Hepatocyte (in vitro differentiated cells): ENCODE measurements at places on chromosomes 1 and 21. TPM values are rescaled to one million over a fixed set of nuclear protein-coding genes. Genes with fewer than 3 reads are reported as not detected.
A peak's percentile ranks its signal among the peaks of the same experiment; 100 is the strongest.

- H3K27ac ChIP-seq, result no peak overlapping the region
- no peaks in the 10 kb centered on the region for H3K36me3 ChIP-seq
- no peak overlapping the region for H3K4me3 ChIP-seq
- no peaks in the 10 kb centered on the region for H3K27me3 ChIP-seq
- no peak for DNase-seq
These were observed 347.9 kb downstream of the USH2A start for GRCh38 chr1:216075339-216075738.

- H3K27me3 ChIP-seq, result no peaks in the 10 kb centered on the region
- no peak overlapping the region for H3K4me3 ChIP-seq
- DNase-seq, result no peak
- H3K4me1 ChIP-seq, result no peaks in the 10 kb centered on the region
These were observed 56.9 kb upstream of the MAP1LC3C start for GRCh38 chr1:242055749-242056320.

DNA sequence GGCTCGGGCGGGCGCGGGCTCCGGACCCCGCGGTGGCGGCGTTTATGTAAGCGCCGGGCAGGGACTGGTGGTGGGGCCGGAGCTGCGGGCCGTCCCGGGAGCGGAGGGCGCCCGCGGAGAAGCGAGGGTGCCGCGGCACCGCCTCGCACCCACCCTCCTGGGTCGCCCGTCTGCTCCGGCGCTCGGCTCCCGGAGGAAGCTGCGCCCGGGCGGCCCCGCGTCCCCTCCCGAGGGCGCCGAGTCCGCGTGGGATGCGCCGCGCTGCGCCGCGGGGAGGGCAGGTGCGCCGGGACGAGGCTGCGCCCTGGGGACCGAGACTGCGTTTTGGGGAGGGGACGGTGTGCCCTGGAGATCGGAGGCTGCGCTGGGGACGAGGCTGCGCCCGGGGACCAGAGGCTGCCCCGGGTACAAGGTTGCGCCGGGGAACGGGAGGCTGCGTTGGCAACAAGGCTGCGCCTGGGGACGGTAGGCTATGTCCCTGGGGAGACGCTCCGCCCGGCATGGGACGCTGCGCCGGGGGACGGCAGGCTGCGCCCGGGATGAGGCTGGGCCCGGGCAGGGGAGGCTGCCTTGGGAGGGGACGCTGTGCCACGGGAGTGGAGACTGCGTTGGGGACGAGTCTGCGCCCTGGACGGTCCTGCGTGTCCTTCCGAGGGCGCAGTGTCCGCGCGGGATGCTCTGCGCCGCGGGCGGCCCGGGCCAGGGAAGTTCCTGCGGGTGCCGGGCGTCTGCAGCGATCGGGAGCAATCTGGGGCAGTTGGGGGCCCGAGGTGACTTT is 627 bp downstream of the ADARB1 start:
- no peaks in the 10 kb centered on the region for H3K36me3 ChIP-seq
- peaks cover 6% of the 10 kb centered on the region for H3K4me1 ChIP-seq
- H3K27ac ChIP-seq, result peak overlapping the region; percentile 71
- no peaks in the 10 kb centered on the region for H3K27me3 ChIP-seq
- DNase-seq, result peak; percentile 37

GRCh38 chr1:43880604-43881003 is 53.0 kb upstream of the ARTN start:
- H3K4me1 ChIP-seq, result no peaks in the 10 kb centered on the region
- DNase-seq, result no peak
- no peaks in the 10 kb centered on the region for H3K36me3 ChIP-seq
- H3K4me3 ChIP-seq, result no peak overlapping the region
- no peaks in the 10 kb centered on the region for H3K27me3 ChIP-seq

- H3K4me1 ChIP-seq, result no peaks in the 10 kb centered on the region
- no peaks in the 10 kb centered on the region for H3K27me3 ChIP-seq
- no peak for DNase-seq
- H3K4me3 ChIP-seq, result no peak overlapping the region
These were observed 605.8 kb upstream of the ADAMTS5 start for GRCh38 chr21:27572696-27573095.

DNA sequence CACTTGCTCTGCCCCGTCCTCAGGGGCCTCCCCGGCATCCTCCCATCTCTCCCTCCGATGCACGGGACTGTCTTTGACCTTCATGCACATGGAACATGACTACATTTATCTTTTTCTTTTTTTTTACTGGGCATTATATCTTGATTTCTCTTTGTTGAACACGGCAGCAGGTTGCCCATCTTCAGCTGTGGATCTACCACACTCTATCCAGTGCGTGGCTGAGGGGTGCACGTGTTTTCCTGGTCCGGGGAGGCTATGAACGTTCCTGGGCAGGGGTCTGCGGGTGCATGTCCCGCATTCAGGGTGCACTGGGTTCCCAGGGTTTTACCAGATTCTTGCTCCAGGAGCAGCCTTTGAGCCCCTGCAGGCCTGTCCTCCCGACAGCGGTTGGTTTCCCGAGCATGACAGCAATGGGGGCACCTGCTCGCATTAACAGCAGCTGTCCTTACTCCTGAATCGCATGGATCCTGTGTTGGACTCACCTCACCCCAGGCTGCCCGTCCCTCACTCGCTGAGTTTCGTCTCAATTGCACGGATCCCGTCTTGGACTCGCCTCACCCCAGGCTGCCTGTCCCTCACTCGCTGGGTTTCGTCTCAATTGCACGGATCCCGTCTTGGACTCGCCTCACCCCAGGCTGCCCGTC is 7.4 kb downstream of the POFUT2 start:
- no peaks in the 10 kb centered on the region for H3K4me1 ChIP-seq
- no peak overlapping the region for H3K4me3 ChIP-seq
- no peaks in the 10 kb centered on the region for H3K27me3 ChIP-seq
- no peak overlapping the region for H3K27ac ChIP-seq
- peaks cover 2% of the 10 kb centered on the region for H3K36me3 ChIP-seq
- no peak for DNase-seq

- no peak overlapping the region for H3K27ac ChIP-seq
- H3K4me1 ChIP-seq, result no peaks in the 10 kb centered on the region
- peaks cover 12% of the 10 kb centered on the region for H3K27me3 ChIP-seq
- DNase-seq, result no peak
- H3K36me3 ChIP-seq, result no peaks in the 10 kb centered on the region
These were observed 38.5 kb upstream of the KCNA3 start for GRCh38 chr1:110713221-110713620.

GRCh38 chr1:147142886-147143285 is 29.4 kb downstream of the PRKAB2 start:
- no peak overlapping the region for H3K4me3 ChIP-seq
- H3K36me3 ChIP-seq, result no peaks in the 10 kb centered on the region
- no peak overlapping the region for H3K27ac ChIP-seq
- H3K27me3 ChIP-seq, result no peaks in the 10 kb centered on the region
- DNase-seq, result no peak

DNA sequence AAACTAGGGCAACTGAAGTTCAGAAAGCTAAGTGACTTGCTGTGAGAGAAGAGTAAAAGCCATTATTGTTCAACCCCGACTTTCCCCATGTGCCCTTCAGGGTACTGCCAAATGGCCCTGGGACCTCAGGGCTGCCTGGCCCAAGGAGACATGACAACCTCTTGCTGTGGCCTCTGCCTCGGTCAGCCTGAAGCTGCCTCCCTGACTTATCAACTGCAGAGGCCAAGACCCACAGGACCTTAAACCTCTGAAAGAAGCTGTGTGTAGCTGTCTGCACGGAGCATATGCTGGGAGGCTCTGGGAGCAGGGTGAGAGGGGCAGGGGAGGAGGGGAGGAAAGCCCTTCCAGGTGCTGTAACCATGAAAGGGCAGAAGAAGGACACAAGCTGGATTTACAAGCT is 35.9 kb downstream of the HMGB4 start:
- peaks cover 7% of the 10 kb centered on the region for H3K4me1 ChIP-seq
- no peak overlapping the region for H3K27ac ChIP-seq
- no peaks in the 10 kb centered on the region for H3K36me3 ChIP-seq
- H3K4me3 ChIP-seq, result no peak overlapping the region
- H3K27me3 ChIP-seq, result no peaks in the 10 kb centered on the region

DNA sequence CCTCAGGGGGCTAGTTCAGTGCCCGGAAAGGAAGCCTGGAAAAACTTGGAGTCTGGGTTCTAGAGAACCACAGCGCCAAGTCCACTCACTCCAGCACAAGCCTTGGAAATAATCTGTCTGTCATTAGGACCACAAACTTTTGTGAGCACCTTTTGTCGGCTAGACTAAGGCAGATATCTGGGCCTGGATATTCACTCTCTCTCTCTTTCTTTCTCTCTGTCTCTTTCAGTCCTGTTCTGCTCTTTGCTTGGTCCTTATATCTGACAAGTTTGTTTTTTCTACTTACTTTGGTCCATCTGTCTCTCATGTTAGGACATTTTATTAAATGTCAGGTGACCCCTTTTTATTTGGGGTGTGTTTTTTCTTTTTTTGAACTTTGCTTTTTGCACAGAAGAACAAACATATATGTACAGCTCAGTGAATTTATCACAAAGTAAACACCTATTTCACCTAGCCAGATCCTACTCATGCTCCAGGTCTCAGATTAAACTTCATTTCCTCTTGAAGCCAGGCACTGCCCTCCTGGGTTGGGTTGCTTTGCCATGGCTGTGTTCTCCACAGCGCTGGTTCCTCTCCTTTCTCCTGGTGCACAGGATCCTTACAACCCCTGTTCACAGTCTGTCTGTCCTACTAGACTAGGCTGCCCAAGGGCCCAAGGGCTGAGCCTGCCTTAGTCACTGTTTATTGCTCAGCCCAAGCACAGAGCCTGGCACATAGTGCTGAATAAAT is 40.8 kb downstream of the TCEANC2 start:
- no peak overlapping the region for H3K4me3 ChIP-seq
- no peaks in the 10 kb centered on the region for H3K36me3 ChIP-seq
- no peaks in the 10 kb centered on the region for H3K4me1 ChIP-seq
- peak overlapping the region; percentile 86 for H3K27ac ChIP-seq
- no peaks in the 10 kb centered on the region for H3K27me3 ChIP-seq

- no peaks in the 10 kb centered on the region for H3K36me3 ChIP-seq
- peaks cover 11% of the 10 kb centered on the region for H3K4me1 ChIP-seq
- no peak overlapping the region for H3K4me3 ChIP-seq
These were observed 71.4 kb downstream of the SYT6 start for GRCh38 chr1:114082304-114082630.

- peak overlapping the region; percentile 42 for H3K27ac ChIP-seq
- no peaks in the 10 kb centered on the region for H3K36me3 ChIP-seq
- no peak for DNase-seq
- no peak overlapping the region for H3K4me3 ChIP-seq
These were observed 4.7 kb downstream of the HES2 start for GRCh38 chr1:6414881-6415626.

- H3K27ac ChIP-seq, result peak overlapping the region; percentile 51
- H3K4me1 ChIP-seq, result peaks cover 15% of the 10 kb centered on the region
- no peaks in the 10 kb centered on the region for H3K36me3 ChIP-seq
- H3K27me3 ChIP-seq, result no peaks in the 10 kb centered on the region
- DNase-seq, result peak; percentile 18
- H3K4me3 ChIP-seq, result no peak overlapping the region
These were observed 218.7 kb downstream of the RERE start for GRCh38 chr1:8598783-8599182.

The EDARADD gene
- 1.3 and 1.7 TPM in 2 replicates for polyA plus RNA-seq

The ZNF648 gene
- polyA plus RNA-seq, result 0.06 TPM in 1 of 2 replicates, not detected in the other

The SLAMF9 gene
- not detected in 2 replicates for polyA plus RNA-seq

The HSPG2 gene
- 81.2 and 91.2 TPM in 2 replicates for polyA plus RNA-seq

The GNG4 gene
- 9.8 and 11.8 TPM in 2 replicates for polyA plus RNA-seq

The KIF26B gene
- 11.3 and 12.7 TPM in 2 replicates for polyA plus RNA-seq
